ENCODE measurements at places on chromosomes 16 and 17.

GRCh38 chr16:55263271-55264250 lies 60.4 kb upstream of the IRX6 start:
- no peak for DNase-seq

GRCh38 chr17:62975206-62975605 lies 9.2 kb downstream of the TANC2 start:
- DNase-seq: no peak

DNA sequence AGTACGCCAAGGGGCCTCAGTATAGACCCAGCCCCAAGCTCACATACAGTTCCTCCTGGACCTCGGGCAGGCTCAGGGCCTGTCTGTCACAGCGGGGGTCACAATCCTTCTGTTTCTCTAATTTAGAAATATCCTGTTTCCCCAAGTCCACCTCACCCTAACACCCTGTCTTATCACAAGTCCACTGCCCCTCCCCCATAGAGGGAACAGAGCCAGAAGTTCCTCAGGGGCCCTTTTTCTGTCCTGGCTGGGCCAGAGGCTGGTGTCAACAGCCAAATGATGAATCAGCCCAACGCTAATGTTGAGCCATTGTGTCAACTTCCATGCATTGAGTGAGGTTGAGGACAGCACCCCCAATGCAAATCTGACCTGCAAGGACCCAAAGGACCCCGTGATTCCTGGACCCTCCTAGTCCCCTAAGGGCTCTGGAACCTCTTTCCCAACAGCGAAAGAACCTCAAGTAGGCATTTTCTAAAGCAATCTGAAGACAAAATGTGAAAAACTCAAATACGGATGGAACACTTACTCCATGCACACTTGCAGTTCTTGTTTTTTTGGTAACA lies 58.6 kb downstream of the PECAM1 start:
- DNase-seq: no peak

DNA sequence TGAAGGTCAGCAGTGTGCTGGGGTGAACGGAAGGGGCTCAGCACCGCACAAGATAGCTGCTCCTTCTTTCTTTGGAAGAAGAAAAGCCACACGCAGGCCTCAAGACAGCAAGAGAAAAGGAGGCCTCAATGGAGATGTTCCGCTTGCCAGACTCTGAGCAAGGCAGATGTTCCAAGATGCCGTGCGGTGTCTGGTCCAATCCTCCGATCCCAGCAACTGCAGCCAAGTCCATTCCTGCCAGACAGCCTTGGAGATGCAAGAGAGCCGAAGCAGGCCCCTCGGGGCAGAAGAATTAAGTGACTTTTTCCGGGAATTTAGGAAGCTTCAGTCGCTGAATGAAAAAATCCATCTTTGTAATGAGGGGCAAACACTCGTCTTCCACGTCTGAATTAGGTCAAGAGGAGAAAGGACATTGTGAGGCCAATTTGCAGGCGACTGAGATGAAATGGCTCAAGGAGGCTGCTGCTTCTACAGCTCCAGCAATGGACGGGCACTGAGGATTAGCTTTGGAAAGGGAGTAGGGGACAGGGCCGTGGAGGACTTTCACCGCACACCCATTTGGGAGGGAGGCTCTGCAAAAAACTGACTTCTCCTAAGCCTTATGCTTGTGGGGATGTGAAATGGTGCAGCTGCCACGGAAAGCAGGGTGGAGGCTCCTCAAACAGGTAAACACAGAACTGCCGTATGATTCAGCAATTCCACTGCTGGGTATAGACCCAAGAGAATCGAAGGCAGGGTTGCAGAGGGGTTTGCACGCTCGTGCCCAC lies 44.7 kb downstream of the RPH3AL start:
- no peak for DNase-seq

- DNase-seq: peak; percentile 8
Observed at GRCh38 chr16:56812884-56813283, 52.1 kb upstream of the SLC12A3 start.

GRCh38 chr17:28071891-28072606 lies 29.6 kb downstream of the NLK start:
- no peak for DNase-seq

DNA sequence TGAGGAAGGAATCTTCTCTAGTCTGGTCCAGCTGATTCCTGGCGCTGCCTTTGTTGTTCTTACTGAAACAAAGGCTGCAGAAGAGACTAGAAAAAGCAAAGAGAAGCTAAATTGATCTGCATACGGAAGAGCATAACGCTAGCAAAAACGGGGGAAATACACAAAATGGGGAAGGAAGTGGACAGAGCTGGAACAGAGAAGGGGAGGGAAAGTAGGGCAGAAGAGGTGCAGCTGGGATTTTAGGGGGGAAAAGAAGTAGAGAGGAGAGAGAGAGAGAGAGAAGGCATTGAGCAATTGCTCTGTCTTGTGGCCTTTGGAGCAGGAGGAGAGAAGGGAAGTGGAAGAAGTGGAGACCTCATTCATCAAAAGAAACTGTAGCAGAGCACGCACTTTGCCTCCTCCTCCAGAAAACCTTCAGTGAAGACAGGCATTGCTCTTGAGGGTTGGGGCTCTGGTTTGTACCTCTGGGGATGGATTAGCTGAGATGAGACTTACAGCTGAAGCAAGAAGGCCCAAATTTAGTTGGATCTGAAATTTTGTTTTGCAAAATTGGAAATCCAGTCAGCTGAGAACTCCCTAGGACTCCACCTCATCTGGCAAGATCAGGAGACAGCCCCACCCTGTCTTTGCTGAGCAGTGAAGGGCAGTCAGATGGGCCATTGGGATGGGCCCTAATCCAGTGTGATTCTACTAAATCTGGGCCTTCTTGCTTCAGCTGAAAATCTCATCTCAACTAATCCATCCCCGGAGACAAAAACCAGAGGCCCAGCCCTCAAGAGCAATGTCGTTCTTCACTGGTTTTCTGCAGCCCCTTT lies 55.8 kb downstream of the CDRT4 start:
- DNase-seq: no peak

GRCh38 chr17:1222321-1222720 lies 42.5 kb upstream of the ABR start:
- no peak for DNase-seq

GRCh38 chr17:76879691-76880090 lies 11.5 kb downstream of the MGAT5B start:
- DNase-seq: no peak

- no peak for DNase-seq
Observed at GRCh38 chr17:3912827-3913226, 3.4 kb downstream of the P2RX1 start.

- DNase-seq: no peak
Observed at GRCh38 chr16:81841722-81842121, 62.6 kb downstream of the PLCG2 start.

DNA sequence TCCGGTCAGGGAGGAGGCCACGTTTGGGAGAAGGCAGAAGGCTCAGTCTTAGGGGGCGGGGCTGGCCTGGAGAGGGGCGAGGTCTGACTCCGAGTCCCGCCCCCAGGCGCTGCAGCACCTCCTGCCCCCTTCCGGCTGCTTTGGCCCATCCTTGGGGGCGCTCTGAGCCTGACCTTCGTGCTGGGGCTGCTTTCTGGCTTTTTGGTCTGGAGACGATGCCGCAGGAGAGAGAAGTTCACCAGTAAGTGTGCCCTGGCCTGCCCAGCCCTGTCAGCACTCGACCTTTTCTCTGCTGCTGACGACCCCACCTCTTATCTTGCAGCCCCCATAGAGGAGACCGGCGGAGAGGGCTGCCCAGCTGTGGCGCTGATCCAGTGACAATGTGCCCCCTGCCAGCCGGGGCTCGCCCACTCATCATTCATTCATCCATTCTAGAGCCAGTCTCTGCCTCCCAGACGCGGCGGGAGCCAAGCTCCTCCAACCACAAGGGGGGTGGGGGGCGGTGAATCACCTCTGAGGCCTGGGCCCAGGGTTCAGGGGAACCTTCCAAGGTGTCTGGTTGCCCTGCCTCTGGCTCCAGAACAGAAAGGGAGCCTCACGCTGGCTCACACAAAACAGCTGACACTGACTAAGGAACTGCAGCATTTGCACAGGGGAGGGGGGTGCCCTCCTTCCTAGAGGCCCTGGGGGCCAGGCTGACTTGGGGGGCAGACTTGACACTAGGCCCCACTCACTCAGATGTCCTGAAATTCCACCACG lies 1.5 kb downstream of the TNFRSF12A start:
- peak; percentile 98 for DNase-seq

GRCh38 chr16:13571036-13571435 lies 348.9 kb upstream of the ERCC4 start:
- DNase-seq: no peak

GRCh38 chr17:16911141-16911937 lies 60.6 kb downstream of the TNFRSF13B start:
- DNase-seq: no peak

DNA sequence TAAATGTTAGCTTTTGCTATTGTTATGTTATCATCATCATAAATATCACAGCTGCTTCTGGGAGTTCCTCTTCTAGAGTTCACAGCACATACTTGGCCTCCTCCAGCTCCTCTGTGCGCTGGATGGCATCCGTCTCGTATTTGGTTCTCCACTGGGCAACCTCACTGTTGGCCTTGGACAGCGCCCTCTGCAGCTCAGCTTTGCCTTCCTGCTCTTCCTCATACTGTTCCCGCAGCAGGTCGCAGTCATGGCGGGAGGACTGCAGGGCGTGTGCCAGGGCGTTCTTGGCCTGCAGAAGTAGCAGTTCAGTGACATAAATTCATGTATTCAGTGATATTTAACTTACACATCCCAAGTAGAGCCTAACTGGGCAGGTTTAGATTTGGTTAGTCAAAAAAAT lies 23.4 kb downstream of the MYH8 start:
- no peak for DNase-seq

GRCh38 chr16:23145186-23145585 lies 4.1 kb downstream of the USP31 start:
- DNase-seq: no peak

- peak; percentile 18 for DNase-seq
Observed at GRCh38 chr17:29840884-29841283, 89.1 kb downstream of the SSH2 start.

GRCh38 chr16:54425681-54426552 lies 139.3 kb upstream of the IRX3 start:
- no peak for DNase-seq

- DNase-seq: no peak
Observed at GRCh38 chr16:30769379-30770089, 7.4 kb downstream of the RNF40 start.

DNA sequence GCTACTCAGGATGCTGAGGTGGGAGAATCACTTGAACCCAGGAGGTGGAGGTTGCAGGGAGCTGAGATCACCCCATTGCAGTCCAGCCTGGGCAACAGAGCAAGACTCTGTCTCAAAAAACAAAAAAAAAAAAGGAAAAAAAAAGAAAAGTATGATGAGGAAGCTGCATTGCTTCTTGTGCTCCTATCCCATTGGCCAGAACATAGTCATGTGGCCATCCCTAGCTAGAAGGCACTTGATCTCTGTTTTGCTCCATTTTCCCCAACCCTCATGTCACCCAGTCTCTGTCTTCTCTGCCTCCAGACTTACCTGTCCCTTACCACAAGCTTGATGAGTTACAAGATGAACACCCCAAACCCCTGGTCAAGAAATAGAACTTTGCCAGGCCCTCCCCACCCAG lies 112.7 kb upstream of the TMEM97 start:
- DNase-seq: no peak

GRCh38 chr17:28865946-28866752 lies 11.3 kb downstream of the ERAL1 start:
- DNase-seq: peak; percentile 36

GRCh38 chr17:49575679-49576087 lies at the start of gene NXPH3:
NXPH3 (plus strand) TSS chr17:49575871; CDS start chr17:49576220, 349 bp downstream.
- no peak for DNase-seq

DNA sequence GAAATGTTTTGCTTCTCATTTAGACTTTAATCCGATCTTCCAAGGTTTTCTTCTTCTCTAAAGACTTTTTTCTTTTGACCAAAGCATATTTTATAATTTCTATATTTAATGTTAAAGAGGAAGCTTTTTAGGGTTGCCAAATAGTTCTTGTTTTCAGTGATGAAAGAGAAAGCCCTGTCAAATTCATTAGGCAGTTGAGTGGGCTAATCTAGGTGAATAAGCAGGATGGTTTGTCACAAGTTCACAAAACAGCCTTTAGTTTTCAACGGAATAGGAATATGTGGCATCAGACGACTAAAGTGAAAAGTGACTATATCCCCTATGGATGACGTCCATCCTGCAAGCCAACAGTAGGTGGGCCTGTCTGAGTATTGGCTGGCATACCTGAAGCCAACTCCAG lies 118.8 kb downstream of the NLK start:
- DNase-seq: no peak

- DNase-seq: no peak
Observed at GRCh38 chr16:48963306-48963705, 318.3 kb downstream of the CBLN1 start.

DNA sequence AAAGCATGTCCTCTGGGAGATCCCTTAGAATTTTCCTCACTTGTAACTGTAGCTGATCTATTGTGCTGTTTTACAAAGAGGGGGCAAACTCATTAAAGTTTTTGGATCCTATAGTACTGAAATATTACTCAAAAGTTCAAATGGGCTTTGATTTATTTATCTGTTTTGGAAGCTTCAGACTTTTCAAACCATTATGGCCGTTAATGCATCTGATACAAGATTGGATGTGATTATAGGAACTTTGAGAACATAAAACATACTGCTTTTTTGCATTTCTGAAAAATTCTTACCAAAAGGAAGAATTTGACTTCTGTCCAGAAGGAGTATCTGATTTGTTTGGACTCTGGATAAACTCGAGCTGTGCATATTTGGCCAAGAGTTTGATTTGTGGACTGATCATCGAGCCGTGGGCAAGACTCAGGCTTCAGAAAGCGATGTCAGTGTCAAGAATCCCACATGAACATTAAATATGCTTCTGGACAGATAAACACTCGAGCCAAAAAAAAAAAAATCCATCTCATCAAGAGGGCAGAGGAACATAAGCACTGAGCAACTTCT lies 8.2 kb upstream of the MARCHF10 start:
- DNase-seq: no peak

GRCh38 chr16:85238233-85238647 lies 126.0 kb upstream of the CIBAR2 start:
- DNase-seq: no peak

- no peak for DNase-seq
Observed at GRCh38 chr16:50520451-50521245, 27.5 kb upstream of the NKD1 start.

GRCh38 chr17:63987221-63988126 lies 10.7 kb upstream of the PRR29 start:
- no peak for DNase-seq

- DNase-seq: no peak
Observed at GRCh38 chr16:69436896-69437295, 12.5 kb downstream of the CYB5B start.

DNA sequence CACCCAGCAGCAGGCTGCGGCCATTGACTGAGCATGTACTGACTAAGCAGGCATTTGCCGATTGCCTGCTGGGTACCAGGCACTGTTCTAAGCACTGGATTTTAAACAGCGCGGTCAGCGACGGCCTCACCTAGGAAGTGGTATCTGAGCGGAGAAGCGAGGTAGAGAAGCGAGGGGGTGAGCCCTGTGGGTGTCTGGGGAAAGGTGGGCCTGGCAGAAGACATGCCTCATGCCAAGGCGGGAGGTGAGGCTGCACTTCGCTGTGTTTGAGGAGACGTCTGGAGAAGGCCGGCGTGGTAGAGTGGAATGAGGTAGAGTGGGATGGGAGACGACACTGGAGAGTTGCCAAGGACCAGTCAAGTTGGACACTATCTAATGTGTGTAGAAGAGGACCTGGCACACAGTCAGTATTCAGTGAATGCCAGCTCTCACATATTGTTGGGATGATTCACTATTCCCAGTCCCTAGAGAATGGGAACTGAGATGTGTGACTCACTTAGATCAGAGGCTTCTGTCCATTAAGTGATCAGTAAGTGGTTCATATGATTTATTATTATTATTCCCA lies 14.4 kb downstream of the SYCE1L start:
- peak; percentile 63 for DNase-seq

GRCh38 chr17:38893607-38894006 lies 23.7 kb downstream of the LASP1 start:
- no peak for DNase-seq

Data from RKO (cell line).